ENCODE measurements at places on chromosomes 12 and 14.

- no peak for DNase-seq
- H3K36me3 ChIP-seq, result peaks cover 30% of the 10 kb centered on the region
- H3K27me3 ChIP-seq, result no peaks in the 10 kb centered on the region
- H3K4me3 ChIP-seq, result peak overlapping the region; percentile 18
- peaks cover 49% of the 10 kb centered on the region for H3K4me1 ChIP-seq
- H3K27ac ChIP-seq, result peak overlapping the region; percentile 78
Observed at GRCh38 chr14:65517635-65518542, 105.4 kb downstream of the FUT8 start.

- no peak overlapping the region for H3K4me3 ChIP-seq
- peaks cover 6% of the 10 kb centered on the region for H3K27me3 ChIP-seq
- H3K27ac ChIP-seq, result no peak overlapping the region
- no peaks in the 10 kb centered on the region for H3K36me3 ChIP-seq
- DNase-seq, result no peak
Observed at GRCh38 chr12:13288501-13288900, 92.0 kb downstream of the EMP1 start.

- peaks cover 20% of the 10 kb centered on the region for H3K4me1 ChIP-seq
- peak; percentile 26 for DNase-seq
Observed at GRCh38 chr12:56257491-56258067, 605 bp downstream of the ANKRD52 start.

- no peaks in the 10 kb centered on the region for H3K36me3 ChIP-seq
- H3K4me3 ChIP-seq, result no peak overlapping the region
- H3K27ac ChIP-seq, result no peak overlapping the region
- no peaks in the 10 kb centered on the region for H3K27me3 ChIP-seq
Observed at GRCh38 chr12:114903083-114903691, 219.2 kb upstream of the TBX3 start.

DNA sequence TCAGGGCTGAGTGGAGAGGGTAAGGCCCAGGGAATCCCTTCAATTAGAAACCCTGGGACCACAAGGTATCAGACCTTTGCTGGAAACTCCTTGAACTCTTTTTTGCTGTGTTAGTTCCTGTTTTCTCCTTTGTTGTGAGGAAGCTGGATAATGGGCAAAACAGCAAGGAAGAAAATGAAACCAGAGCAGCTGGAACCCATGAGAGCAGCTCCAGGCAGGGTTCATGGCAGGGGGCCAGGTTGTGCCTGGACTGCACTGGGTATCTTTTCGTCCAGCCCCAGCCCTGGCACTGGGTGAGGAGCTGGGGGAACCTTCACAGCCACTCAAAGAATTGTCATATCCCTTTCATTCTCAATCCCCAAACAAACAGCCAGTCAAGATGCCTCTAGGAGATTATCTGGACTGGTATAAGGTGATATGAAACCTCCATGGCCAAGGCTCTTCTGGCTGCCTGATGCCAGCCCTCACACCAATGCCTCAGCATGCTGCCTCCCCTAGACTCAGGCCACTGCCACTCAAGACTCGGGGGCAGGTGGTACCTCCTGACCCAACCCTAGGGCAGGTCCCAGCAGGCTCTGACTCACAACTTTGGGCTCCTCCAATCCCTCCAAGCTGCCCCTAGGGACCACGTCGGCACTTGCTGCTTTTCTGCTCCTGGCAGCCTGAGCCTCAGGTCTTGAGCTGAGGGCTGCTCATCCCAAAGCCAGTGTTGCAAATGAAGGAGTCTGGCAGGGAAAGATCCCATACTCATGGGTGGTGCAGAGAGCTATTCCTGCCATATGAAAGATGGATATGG lies 16.5 kb downstream of the FAM186B start:
- peaks cover 6% of the 10 kb centered on the region for H3K4me1 ChIP-seq
- H3K4me3 ChIP-seq, result no peak overlapping the region
- H3K27ac ChIP-seq, result no peak overlapping the region
- DNase-seq, result no peak
- peaks cover 10% of the 10 kb centered on the region for H3K36me3 ChIP-seq

DNA sequence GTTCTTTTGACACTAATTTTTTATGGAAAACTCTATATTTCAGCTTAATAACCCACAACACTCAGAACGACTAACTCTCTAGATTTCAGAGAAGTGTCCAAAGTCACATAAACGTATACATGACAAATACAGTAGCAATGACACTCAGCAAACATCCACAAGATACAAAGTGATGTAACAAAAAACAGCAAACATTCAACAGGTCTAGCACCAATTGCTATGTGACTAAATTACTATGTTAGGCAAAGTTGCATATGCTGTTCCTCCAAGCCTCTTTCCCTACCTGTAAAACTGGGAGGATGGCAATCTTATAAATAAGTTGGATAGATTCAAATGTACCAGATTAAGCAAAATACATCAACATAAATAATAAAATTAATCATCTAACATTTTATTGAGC lies 1.7 kb downstream of the RECQL start:
- H3K27ac ChIP-seq, result no peak overlapping the region
- H3K36me3 ChIP-seq, result peaks cover 45% of the 10 kb centered on the region
- H3K4me1 ChIP-seq, result peaks cover 46% of the 10 kb centered on the region
- no peak for DNase-seq

DNA sequence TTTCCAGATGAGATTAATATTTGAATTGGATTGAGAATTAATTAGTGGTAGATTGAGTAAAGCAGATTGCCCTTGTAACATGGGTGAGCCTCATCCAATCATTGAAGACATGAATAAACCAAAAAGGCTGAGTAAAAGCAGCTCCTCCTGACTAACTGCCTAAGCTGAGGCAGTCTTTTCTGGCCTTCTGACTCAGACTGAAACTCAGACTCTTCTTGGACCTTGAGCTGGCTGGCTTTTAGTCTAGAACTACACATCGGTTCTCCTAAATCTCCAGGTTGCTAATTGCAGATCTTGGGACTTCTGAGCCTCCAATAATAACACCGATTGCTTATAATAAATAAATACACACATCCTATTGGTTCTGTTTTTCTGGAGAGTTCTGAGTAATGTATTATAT lies 24.0 kb downstream of the FKBP11 start:
- H3K4me3 ChIP-seq, result no peak overlapping the region
- no peaks in the 10 kb centered on the region for H3K36me3 ChIP-seq
- peaks cover 12% of the 10 kb centered on the region for H3K27me3 ChIP-seq

DNA sequence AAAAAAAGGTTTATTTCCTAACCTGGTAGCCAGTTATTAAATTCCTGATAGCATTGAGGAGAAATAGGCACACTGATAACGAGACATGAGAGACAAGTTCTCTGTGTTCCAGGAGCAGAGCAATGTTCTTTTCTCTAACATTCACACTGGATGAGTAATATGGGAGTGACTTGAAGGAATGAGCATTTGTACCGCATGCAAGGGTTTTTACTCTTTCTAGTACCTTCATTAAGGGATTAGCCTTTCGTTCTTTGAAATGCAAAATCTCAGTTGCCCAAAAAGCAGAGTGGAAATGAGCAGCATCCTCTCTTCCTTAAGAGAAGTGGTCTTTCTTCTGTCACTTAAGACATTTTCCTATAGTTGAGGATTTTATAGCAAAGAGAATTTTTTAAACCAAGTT lies 54.7 kb downstream of the FGD4 start:
- no peak for DNase-seq
- H3K4me3 ChIP-seq, result no peak overlapping the region
- no peaks in the 10 kb centered on the region for H3K36me3 ChIP-seq
- peaks cover 3% of the 10 kb centered on the region for H3K4me1 ChIP-seq
- H3K27me3 ChIP-seq, result peaks cover 6% of the 10 kb centered on the region

DNA sequence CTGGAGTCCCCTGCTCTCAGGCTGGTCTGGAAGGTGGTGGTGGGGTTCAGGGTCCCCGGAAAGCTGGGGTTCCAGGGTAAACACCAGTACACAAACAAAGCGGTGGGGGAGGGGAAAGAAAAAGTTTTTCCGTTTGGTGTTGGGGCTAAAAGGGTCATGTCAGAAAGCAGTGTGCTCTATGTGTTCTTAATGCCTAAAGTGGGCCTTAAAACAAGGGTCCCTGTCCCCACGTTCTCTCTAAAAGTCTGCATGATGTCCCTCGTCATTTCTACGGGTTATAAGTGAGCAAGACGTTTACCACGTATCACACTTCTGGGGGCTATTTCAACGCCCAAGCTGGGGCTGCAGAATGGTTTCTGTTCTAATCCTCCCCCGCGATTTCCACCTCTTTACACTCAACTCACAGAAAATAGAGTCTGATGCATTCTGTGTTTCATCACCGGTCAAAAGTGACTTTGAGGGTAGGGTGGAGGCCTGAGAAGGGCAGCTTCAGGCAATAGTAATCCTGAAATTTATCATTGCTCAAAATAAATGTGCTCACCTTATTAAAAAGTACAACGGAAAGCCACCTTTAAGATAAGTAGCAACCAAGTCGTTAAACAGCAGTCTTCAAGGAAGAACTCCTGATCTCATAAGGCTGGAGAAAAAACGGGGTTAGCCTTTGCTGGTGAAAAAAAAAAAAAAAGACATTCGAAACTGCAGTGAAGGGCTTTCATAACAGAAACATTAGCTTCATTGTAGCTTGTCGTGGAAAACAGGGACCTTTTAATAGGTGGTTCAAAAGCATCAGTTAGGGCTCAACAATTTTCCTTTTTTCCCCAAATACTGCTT lies 63.9 kb upstream of the PTGR2 start:
- no peaks in the 10 kb centered on the region for H3K27me3 ChIP-seq
- peak; percentile 49 for DNase-seq
- peaks cover 54% of the 10 kb centered on the region for H3K4me1 ChIP-seq
- H3K36me3 ChIP-seq, result peaks cover 19% of the 10 kb centered on the region

DNA sequence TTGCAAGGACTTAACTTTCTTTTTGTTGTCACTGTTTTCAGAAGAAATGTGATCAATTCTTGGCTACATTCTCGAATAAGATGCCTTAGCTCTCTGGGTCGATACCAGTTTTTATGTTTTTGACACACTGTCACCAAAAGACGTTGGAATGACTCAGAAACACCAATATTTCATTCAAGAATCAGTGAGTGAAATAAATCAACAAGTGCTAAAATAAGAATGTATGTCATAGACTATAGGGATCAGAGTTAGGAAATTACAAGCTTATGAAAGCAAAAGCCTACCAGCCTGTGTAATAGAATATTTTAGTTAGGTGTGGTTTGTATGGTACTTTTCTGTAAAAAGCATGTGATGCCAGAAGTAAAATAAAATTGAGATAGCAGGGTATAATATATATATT lies 17.8 kb downstream of the PPHLN1 start:
- no peaks in the 10 kb centered on the region for H3K27me3 ChIP-seq
- no peak for DNase-seq
- H3K36me3 ChIP-seq, result peaks cover 19% of the 10 kb centered on the region
- H3K4me1 ChIP-seq, result peaks cover 4% of the 10 kb centered on the region
- no peak overlapping the region for H3K27ac ChIP-seq

DNA sequence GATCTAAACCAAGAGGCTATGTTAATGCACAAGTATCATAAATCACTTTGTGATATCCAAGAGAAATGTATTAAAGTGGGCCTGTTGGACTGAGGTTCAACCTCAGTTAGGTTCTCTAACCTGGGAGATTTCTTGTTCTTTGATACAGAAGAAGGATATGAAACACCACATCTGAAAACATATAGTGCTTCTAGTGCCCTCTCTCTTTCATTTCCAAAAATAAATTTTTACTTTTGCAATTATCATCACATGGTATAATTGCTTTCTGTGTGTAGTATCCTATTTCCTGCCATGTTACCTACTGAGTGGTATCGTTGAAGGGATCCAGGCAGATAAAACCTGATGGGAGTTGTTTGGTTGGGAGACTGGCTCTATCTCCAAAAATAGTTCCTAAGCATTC lies 264.9 kb downstream of the CCER1 start:
- H3K27me3 ChIP-seq, result no peaks in the 10 kb centered on the region
- no peak overlapping the region for H3K27ac ChIP-seq
- no peaks in the 10 kb centered on the region for H3K36me3 ChIP-seq

- peaks cover 18% of the 10 kb centered on the region for H3K4me1 ChIP-seq
- no peak for DNase-seq
- H3K4me3 ChIP-seq, result peak overlapping the region; percentile 92
- peaks cover 35% of the 10 kb centered on the region for H3K36me3 ChIP-seq
- H3K27me3 ChIP-seq, result no peaks in the 10 kb centered on the region
Observed at GRCh38 chr12:120726510-120726793, 826 bp downstream of the ACADS start.

- DNase-seq, result no peak
- no peaks in the 10 kb centered on the region for H3K4me1 ChIP-seq
- peaks cover 55% of the 10 kb centered on the region for H3K27me3 ChIP-seq
- H3K27ac ChIP-seq, result no peak overlapping the region
Observed at GRCh38 chr12:52506858-52507715, 13.1 kb downstream of the KRT5 start.

DNA sequence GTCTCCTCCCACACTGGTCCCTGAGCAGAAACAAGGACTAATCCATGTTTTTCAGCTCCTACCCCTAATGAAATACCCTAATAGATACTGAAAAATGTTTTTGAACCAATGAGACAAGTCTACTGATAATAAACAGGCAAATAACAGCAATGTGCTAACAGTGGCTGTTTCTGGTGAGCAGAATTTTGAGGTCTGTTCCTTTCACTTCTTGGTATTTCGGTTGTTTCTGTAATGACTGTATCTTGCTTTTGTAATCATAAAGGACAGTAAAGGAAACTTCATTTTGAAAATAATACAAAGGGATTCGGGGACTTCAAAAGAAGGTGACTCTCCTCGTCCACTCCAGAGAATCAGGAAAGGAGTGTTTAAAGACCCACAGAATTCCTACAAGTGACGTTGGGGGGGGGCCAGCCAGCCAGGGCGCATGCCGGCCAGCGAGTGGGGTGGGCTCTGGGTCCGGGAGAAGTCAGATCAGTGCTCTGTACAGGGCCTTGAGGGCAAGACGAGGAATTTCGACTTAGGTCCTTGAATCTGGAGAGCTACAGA lies 1.1 kb upstream of the CD9 start:
- H3K4me3 ChIP-seq, result no peak overlapping the region
- no peak overlapping the region for H3K27ac ChIP-seq
- H3K27me3 ChIP-seq, result peaks cover 47% of the 10 kb centered on the region
- no peaks in the 10 kb centered on the region for H3K36me3 ChIP-seq

GRCh38 chr12:88946372-88946997 lies 366.2 kb upstream of the KITLG start:
- DNase-seq, result no peak
- peaks cover 7% of the 10 kb centered on the region for H3K27me3 ChIP-seq
- H3K27ac ChIP-seq, result no peak overlapping the region
- no peak overlapping the region for H3K4me3 ChIP-seq
- no peaks in the 10 kb centered on the region for H3K4me1 ChIP-seq

DNA sequence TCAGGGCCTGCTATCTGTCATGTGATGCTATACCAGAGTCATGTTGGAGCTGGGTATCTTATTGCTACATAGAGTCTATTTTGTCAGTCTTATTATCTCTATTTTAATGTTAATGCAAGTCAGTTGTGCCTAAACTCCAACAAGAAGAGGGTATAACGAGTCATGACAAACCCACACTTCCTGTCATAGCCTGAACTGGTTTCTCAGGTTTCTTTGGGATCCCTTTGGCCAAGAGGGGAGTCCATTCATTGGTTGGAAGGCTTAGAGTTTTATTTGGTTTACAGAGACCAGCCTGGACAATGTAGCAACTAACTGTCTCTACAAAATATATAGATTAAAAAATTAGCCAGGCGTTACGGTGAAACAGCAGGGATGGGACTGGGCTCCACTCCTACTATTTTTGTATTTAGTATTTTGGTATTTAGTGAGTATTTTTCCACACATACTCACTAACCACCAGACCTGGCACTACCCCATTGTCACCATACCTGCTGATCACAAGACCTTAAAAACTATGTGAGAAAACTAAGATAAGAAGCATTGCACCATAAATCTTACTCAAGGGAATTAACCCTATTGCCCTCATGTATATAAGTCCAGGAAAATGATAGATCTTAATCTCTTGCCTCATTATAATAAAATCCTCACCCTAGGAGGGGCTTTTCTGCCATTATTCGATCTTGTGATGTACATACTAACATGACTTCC lies 387.5 kb downstream of the IPO8 start:
- no peak overlapping the region for H3K4me3 ChIP-seq
- no peak for DNase-seq
- no peak overlapping the region for H3K27ac ChIP-seq
- no peaks in the 10 kb centered on the region for H3K27me3 ChIP-seq
